ENCODE measurements at places on chromosomes 5 and 9. TPM values are rescaled to one million over a fixed set of nuclear protein-coding genes. Genes with fewer than 3 reads are reported as not detected.

The SLC36A3 gene
- total RNA-seq, result not detected

The SPINK4 gene
- not detected for total RNA-seq

The LCN2 gene
- total RNA-seq, result not detected

The MARCOL gene
- total RNA-seq, result not detected

DNA sequence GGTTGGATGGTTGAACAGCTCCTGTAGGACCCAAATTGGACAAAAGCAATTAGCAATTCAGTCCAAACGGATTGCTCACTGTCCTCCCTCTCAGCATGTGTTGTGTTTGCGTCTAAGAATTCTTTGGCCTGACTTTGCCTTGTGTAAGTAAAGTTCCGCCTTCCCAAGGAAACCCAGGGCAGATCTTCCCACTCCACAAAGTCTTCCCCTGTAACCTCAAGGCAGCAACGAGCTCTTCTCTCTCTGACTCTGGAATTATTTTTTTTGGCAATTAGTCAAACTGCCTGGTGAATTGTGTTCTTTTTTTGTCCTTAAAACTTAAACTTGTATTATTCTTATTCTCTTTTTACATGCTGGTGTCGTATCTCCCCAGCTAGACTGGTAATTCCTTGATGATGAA lies 20.7 kb upstream of the BASP1 start:
- peak; percentile 30 for DNase-seq
- no peak overlapping the region for H3K4me3 ChIP-seq

DNA sequence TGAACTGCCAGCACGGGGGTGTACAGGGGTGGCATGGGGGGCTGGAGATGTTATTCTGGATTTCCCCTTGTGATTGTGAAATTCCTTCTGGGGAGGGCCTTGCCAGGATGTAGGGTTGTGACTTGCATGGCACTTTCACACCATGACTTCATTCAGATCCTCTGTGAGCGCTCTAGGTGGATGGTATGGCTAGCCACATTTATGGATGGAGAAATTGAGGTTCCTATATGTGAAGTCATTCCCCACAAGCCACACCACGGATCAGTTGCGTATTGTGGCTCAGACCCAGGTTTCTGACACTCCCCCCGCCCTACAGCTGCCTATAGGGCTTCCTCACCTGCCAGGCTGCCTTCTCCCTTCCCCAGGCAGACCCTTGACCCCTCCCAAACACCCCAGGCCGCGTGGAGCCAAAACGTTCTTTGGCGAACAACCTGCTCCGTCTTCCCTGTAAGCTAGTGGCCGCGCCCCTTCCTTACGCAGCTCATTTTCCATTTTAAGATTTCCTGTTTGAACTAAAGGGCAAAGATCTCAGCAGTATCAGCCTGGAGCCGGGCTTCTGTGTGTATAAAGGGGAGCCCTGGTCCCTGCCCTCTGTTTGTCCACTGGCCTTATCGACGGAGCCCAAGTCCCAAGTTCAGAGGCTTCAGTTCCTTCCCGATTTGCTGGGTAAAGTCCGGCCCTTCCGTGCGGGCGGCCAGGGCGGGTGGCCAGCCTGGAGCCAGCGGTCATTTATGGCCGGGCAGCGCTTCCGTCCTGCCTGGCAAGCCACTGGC lies 97.8 kb upstream of the KLF4 start:
- DNase-seq, result no peak
- no peaks in the 10 kb centered on the region for H3K27me3 ChIP-seq
- H3K36me3 ChIP-seq, result no peaks in the 10 kb centered on the region
- H3K27ac ChIP-seq, result no peak overlapping the region

Measured in SJSA1 (cell line).